ENCODE measurements at places on chromosomes 11 and 22.

DNA sequence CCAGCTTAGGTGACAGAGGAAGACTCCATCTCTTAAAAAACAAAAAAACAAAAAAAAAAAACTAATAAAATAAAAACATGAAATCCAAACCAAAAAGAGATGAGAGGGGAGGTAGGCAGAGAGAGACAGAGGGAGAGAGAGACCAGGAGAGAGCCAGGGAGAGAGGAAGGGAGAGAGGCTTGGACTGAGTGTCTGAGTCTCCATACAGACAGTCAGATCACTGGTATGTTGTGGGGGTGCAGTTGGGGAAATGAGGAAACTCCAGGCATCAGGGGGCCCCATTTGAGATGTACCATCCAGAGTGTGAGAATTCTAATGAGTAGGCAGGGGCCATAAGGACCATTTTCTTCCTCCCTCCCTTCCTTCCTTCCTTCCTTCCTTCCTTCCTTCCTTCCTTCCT, 53.1 kb upstream of the SEPTIN5 start:
- no peak for DNase-seq

DNA sequence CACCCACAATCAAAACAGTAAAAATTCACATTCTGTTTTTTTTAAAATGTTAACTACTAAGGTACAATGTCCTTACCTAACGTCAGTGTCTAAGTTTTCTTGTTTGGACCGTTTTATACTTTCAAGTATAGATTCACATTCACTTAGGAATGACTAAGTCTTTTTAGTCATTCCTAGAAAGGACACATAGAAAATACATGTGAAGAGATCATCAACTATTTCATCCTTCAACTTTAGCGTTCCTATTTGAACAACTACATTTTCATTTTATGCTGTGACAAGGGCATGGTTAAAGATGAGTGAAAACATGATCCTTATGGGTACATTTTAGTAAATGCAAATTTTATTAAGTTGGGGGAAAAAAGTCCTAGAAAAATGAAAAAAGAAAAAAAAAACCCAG, 62.8 kb downstream of the DDX10 start:
- no peak for DNase-seq

- peak; percentile 30 for DNase-seq
Observed at GRCh38 chr11:113481672-113482071, 6.5 kb upstream of the DRD2 start.

DNA sequence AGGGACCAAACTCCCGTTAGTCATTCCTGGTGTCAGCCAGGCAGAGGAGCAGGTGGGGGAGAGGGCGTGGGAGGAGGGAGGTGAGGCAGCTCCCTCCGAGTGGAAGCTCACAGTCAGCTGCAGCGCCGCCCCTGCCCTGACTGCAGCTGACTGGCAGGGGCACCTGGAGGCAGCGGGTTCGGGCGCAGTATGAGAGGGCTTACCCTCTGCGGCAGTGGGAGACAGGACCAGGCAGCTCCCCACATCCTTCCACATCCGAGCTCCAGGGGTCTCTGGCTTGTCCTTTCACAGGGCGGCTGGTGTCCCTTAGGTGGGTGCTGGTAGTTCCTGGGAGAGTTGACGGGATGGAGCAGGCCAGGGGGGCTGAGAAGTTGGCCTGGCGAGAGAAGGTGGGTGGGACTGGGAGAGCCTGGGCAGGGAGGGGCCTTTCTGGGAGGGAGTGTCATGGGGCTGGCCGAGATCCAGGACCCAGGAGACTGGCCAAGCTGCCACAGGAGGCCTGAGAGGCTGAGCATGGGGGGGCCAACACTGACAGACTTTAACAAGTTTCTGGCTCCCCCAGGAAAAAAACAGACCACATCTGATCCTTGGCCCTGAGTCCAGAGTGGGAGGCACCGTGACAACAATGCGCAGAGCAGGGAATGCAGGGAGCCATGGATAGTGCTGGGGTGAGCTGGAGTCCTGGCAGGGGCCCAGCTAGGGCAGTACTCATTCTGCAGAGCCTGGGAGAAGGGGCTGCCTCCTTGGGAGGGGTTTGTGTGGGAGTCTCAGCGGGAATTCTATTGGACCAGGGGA, 4.9 kb downstream of the ADORA2A start:
- DNase-seq: peak; percentile 63

DNA sequence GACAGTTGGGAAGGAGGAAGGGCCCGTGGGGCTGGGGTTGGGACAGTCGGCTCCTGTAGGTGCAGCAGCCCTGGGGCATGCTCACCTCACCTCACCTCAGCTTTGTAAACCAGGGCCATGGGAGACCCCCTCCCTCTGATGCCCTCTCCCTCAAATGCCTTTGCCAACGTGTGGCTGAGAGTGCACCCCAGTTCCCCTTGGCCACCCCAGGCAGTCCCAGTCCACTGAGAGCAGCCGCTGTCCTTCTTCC, 4.2 kb upstream of the NEAT1 start:
- DNase-seq: no peak

DNA sequence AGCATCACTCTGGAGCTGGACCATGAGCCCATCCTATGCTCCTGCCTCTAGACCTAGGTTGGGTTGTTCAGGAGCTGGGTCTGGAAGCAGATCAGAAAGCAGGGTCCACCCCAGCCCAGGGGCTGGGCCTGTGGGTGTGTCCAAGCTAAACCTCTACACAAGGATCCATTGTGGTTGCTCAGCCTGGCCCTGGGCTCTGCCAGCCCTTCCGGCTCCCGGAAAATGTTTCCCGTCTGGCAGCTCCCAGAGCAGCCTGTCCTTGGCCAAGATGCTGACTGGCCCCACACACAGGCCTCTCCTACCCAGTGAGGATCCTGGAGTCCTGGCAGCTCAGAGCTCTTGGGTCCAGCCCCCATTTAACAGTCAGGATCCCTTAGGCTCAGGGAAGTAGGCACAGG, 35.3 kb upstream of the FCHSD2 start:
- DNase-seq: peak; percentile 77

DNA sequence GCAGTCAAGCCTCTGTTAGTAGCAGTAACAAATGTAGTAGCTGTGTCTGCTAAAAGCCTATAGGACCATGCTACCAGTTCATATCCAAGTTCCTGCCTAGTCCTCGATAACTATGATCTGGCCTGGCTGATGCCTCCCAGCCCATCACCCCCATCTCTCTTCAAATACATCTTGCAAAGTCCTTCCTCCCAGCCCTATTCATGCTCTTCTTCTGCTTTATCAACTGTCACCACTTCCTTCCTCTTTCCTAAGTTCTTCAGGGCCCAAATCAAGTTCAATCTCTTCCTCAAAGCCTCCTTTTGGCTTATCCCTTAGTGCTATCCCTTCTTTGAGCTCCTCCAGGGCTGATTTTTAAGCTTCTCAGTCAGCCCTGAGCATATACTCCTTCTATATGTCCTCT, 150.9 kb upstream of the THY1 start:
- DNase-seq: no peak

All from RPMI7951 (cell line).